ENCODE measurements at places on chromosomes 16 and 17.

DNA sequence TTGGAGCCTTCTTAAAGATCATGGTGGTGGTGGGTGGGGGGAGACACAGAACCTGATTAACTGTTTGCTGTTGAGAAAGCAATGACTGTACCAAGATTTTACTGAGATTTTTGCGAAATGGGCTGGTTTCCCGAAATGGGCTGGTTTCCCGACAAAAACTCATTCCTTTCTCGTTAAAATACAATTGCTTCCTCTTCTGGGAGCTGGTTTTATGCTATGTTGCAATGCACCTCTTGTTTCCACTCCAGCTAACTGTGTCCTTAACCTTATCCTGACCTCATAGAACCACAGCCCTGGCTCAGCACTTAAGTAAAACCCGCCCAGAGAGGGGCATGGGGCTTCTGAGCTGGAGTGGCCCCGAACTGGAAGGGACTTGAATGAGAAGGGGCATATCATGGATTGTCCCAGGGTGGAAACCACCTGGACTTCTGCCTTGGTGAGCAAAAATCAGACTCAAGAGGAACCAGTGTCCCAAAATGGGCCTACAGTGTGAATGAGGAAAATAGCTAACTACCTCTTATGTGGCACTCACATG lies 20.9 kb downstream of the FAM20A start:
- no peak for DNase-seq

DNA sequence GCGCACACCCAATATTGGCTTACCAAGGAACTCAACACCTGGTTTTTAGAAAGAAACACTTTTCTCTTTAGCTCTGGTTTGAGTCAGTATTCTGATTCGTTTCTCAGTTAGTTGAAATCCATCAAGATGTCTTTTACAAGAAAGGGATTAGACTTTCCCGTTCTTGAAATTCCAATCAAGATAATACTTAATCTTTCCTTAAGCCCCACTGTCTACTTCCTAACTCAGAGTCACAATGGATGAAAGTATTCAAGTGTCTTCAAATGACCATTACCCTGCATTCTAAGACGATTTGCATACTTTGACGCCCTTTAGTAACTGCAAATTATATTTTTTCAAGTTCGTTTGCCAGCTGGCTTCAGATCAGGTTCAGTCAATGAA lies 189.8 kb downstream of the USP22 start:
- DNase-seq = no peak

GRCh38 chr17:17141279-17141678 lies 64.9 kb downstream of the PLD6 start:
- DNase-seq = no peak

DNA sequence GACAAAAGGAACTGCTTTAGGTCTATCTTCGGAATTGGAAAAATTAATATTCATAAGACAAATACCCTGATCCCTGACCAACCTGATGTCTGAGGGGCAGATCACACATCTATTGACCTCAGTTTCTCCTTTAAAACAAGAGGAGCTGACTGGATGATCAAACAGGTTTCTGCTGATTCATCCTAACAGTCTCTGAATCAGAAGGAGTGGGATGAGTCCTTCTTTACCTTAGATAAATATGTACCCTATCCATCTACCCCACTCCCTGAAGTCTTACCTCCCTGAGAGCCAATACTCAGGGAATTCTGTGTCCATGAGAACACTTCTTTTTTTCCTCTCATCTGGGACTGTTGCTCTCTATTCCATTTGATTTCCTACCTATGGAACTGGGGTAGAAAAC lies 80.3 kb upstream of the CRHR1 start:
- no peak for DNase-seq

- DNase-seq = peak; percentile 56
Observed at GRCh38 chr17:67390646-67391361, 13.7 kb downstream of the PITPNC1 start.

DNA sequence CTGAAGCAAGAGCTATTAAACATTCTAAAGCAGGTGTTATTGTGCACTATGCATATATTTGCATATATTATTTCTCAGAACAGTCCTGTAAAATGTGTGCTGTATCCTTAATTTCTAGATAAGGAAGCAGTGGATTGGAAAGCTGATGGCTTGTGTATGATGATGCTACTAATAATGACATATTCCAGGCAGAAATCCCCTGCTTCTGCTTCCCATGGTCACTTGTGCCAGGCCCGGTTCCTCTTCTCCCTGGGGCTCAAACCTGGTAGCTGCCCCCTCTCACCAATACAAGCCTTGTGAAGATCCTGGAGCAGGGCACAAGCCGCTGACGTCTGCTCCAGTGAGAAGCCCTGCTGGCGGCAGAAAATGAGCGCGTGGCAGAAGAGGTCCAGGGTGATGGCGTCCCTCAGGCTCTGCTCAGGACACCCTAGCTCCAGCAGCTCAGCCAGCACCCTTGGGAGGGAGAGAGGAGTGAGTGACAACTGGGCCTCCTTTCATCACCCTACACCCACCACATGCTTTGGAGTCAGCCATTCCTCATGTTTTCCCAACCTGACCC lies 1.8 kb downstream of the CFAP119 start:
- no peak for DNase-seq

DNA sequence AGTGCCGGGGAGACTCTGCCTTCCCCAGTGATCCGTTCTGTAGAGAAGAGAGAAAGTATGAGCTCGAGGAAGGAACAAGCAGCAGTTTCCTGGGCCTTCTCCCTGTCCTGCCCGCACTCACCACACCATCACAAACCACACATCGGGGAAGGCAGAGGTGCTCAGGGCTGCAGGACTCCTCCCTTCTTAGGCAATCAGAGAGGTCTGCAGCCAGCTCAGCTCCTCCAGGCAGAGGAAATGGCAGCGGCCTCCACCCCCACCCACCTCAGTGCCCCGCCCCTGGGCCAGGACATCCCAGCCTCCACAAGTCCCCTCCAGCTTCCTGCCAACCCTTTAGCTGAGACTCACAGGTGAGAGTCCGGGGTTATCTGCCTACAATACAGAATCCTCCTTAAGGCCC lies 2.0 kb downstream of the ZNF319 start:
- DNase-seq = peak; percentile 57

Measured in activated gamma-delta T cell treated with Interleukin-2 at 50 U/mL for 16 hours (primary cell).